ENCODE measurements at places on chromosomes 1 and 21.

DNA sequence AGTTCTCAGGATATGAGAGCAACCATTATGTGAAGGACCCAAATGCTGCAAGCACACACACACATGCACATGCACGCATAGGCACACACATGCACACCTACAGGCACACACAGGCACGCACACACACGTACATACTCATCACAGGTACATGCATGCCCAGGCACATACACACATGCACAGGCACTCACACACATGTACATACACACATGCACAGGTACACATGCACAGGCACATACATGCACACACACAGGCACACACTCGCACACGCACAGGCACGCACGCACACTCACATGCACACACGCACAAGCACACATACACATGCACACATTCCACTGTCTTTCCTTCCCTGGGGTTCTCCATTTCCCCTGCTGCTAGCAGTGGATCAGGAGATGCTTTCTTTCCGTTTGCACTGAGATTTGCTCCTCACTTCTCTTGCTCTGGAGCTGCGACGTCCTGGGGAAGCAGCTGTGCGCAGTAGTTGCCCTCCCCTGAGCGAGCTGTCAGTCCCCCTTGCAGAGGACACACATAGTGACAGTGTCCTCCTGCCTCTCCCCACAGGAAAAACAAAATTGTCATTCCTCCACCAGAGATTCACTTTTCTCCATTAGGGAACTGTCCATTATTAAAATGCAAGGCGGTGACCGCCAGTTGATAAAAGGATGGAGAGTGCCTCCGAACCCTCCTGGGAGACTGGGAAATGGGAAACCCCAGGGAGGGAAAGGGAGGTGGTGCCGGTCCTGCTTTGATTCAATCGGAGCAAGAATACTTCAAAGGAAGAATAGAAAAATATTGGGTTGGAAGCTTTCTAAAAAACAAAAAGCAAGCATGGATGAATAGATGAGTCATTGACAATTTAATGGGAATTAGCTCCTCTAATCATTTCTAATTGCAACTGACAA, 69.5 kb downstream of the WDR4 start:
- no peak for DNase-seq

DNA sequence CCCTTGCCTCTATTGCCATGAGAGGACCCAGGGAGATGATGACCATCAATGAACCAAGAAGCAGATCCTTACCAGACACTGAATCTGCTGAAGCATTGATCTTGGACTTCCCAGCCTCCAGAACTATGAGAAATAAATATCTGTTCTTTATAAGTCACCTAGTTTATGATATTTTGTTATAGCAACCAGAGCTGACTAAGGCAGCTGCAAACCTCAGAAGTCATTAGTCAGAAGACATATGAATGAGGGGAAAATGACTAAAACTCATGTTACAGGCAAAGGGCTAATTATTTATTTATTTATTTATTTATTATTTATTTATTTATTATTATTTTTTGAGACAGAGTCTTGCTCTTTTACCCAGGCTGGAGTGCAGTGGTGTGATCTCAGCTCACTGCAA, 321.1 kb downstream of the TGFB2 start:
- DNase-seq: no peak

DNA sequence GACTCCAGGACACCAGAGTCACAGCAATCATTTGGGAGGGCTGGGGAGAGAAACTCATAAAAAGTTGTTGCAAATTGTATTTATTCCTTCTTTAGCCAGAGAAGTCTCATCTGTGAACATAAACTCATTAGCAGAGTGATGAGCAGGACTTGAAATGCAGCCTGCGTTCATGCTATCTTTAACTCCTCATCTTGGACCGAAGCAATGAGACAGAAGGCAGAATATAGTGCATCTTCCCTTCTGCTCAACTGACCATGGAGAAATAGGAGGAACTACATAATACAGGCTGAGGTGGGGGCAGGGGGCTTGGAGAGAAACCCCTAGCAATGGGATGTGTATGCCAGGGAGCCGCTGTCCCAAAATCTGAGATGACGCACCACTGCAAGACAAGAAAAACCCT, 121.8 kb upstream of the AJAP1 start:
- DNase-seq: no peak

DNA sequence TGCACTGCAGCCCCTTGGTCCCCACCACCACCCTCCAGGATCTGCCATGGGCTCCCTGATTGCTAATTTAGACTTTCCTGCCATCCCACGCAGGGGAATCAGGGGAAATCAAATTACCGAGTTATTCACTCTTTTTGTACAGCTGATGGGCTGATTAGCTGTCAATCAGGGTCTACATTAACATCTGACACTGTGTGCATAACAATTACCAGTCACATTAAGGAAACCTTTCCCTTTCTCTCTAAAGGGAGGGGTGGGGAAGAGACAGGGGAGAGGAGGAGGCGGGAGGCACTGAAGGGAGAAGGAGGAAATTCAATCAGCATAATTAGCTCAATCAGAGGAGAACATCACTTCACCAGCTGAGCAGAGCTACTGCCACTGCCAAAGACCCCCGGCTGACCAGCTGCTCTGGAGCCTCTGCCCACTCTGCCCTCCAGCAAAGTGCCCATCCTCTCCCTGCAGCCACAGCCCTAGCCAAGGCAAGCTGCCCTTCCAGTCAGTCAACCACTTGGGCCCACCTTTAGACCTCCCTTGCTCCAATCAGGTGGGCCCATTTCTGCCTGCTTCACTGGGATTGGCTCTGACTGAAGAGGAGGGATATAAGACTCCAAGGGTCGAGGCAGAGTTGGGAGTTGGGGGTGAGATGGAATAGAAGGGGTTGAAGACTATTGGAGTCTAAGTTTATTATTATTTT, 199.3 kb upstream of the ZC3H12A start:
- DNase-seq: no peak

DNA sequence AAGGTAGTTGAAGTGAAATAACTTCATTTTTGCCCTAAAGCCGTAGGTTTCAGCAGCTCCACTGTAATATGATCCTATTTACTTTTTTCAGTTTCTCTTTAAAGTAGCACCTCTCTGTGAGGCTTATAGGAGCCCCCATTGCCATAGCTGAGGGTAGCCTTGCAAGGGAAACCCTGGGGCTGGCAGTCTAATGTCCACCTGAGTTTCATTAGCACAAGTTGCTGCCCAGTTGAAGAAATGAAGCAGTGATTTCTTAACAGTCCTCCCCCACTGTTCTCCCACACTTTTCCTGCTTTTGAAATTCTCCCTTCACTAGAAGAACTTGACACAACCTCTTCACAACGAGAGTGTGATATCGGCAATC, 1.5 kb downstream of the HMCN1 start:
- DNase-seq: no peak

GRCh38 chr1:183873642-183874041, 68.7 kb downstream of the RGL1 start:
- DNase-seq: no peak

Data from stimulated activated CD4-positive, alpha-beta T cell treated with anti-CD3 and anti-CD28 coated beads, Interleukin-15, amount 100 ng/mL, for 48 hours (primary cell).